Hindlimb muscle (tissue), 1 donor: ENCODE measurements at places on chromosomes 3 and 15. TPM values are rescaled to one million over a fixed set of nuclear protein-coding genes. Genes with fewer than 3 reads are reported as not detected.
A peak's percentile ranks its signal among the peaks of the same experiment; 100 is the strongest.

The PEX11A gene
- polyA plus RNA-seq = 6.2 TPM

GRCh38 chr3:15428539-15428938 lies 1.1 kb downstream of the EAF1 start:
- no peak for DNase-seq

GRCh38 chr15:38128921-38129320 lies 123.7 kb upstream of the SPRED1 start:
- no peak for DNase-seq

The PCYT1A gene
- polyA plus RNA-seq = 43.6 TPM

DNA sequence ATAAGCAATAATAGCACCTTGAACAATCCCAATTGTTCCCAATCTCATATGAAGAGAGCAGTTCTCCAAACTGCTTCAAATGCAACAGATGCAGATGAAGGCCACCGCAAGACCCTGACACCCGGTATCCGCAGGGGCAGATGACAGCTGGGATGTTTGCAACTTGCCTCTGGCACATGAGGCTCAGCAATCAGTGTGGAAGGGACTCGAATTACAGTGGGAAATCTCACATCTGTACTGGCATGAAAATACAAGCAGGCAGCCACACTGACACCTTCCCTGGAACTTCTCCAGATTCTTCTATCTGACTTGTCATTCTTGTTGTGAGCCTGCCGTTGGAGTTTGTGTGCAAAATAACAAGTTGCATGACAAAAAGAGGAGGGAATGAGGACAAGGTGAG lies 68.8 kb downstream of the WDR76 start:
- no peak for DNase-seq

The CCDC39 gene
- polyA plus RNA-seq = 2.7 TPM

DNA sequence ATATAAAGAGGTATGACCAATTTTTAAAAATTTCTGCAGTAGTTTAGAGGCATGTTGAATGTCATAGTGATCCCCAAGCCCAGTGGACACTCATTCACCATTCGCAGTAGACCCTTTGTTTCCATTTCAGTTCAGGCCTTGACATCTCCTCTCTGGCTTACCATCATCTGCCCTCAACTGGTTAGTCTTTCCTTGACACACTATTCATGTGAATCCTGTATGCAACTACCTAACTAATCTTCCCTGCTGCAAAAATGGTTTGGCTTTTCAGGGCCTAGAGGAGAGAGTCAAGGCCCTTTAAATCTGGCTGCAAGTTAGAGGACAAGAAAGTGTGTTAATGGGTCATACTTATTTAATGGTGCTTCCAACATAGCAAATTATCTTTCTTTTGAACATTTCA lies 10.9 kb downstream of the APH1B start:
- DNase-seq = no peak

The HYKK gene
- polyA plus RNA-seq = 2.3 TPM

GRCh38 chr3:25584011-25584789 lies 80.5 kb downstream of the TOP2B start:
- DNase-seq = no peak

DNA sequence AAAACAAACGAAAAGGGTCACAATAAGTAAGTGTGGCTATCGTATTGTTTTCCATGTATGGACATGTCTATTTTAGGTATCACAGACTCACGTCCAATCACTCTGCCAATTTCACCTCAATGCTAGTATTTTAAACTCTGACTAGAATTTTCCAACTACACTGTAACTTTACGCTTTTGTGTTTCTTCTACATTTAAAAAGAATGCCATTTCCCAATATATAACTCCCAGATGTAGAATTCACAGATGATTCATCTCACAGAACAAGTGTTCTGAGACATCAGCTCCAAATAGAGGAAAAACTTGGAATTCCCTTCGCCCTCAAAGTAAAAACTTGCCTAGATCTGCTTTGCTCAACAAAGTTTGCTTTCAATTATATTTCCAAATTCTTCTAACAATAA lies 14.2 kb downstream of the LRIG1 start:
- peak; percentile 78 for DNase-seq

DNA sequence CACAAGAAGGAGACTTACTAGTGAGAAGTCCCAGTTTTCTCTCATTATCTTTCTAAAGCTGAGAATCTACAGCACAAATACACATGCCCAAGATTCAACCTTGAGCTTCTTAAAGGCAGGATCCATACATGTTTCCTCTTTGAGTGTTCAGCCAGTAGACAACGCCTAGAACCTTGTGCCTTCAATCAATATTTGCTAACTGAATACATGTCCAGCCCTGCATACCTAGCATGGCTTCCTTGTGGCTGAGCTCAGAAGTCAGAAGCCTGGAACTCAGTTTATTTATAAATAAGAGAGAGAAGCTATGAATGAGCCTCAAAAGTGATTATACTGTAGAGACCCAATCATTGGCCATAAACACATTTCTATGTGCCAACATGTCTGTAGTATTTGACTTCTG lies 43.5 kb downstream of the ACP3 start:
- DNase-seq = no peak

DNA sequence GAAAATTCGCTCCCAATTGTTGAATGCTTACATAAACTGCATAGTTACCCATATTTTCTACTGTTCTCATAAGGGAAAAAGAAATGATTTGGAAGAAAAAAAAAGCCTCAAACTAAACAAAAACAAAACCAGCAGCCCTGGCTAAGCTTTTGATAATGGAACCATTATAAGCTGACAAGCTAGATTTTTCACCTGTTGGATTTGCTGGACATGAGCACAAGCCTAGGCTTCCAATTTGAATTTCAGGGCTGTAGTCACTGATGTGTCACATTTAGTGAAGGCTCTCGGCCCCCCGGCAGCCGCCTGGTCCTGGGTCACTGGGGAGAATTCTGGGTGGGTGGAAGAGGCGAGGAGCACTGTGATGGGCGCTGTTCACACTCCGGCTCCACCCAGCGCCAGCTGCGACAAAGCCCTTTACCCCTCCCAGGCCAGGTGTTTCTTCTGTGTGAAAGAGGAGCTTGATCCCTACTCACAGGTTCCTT lies 4.6 kb downstream of the FBXL22 start:
- DNase-seq = no peak

- no peak for DNase-seq
Observed at GRCh38 chr15:39429898-39430357, 151.0 kb upstream of the THBS1 start.

GRCh38 chr15:70120958-70121623 lies 23.4 kb upstream of the TLE3 start:
- DNase-seq = no peak

The CSK gene
- polyA plus RNA-seq = 36.3 TPM

The LRRC2 gene
- 5.9 TPM for polyA plus RNA-seq

The DOCK3 gene
- 0.14 TPM for polyA plus RNA-seq

- no peak for DNase-seq
Observed at GRCh38 chr3:12486916-12487315, 2.6 kb downstream of the TSEN2 start.

DNA sequence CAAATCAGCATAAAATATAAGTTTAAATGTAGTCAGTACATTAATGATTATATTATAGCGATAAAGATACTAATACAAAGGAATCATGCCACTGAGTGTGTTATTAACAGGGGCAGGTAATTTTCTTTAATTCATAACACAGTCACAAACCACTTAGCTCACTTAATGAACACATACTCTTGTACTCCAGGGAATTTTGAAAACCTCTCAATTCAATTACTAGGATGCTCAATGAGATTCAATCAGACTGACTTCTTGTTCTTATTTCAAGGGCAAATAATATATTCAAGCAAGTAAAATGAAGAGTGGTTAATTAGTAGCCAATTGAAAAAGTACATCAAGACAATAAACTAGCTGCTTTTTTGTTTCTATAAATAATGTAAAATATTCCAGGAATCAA lies 5.8 kb upstream of the SUCNR1 start:
- DNase-seq = no peak

DNA sequence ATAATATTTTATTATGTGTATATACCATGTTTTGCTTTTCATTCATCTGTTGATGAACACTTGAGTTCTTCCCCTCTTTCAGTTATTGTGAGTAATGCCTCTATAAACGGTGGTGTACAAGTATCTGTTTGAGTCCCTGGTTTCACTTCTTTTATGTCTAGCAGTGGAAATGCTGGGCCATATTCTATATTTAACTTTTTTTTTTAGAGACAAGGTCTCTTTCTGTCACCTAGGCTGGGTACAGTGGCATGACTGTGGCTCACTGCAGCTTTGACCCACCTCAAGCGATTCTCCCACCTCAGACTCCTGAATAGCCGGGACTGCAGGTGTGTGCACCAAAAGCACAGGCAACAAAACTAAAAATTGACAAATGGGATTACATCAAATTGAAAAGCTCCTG lies 19.9 kb downstream of the GOLM2 start:
- no peak for DNase-seq

GRCh38 chr15:38377636-38378035 lies 76.3 kb upstream of the FAM98B start:
- DNase-seq = no peak

DNA sequence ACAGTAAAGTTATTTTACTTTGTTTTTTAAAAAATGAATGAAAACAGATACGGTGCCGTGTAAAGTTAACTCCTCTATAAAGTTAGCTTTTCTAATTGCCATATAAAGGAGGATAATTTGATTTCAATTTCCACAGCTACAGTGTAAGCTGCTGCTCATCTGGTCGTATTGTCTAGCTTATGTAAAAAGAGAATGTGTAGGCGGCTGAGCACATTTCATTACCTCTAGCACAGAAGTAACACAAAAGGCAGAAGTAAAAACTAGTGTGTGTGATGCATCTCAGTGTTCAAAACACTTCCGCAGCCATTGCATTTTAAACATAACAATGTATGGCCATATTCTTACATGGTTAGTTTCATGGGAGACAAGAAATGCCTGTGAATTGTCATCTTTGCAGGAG lies 105.0 kb upstream of the P2RY1 start:
- DNase-seq = no peak

The MUC4 gene
- 0.70 TPM for polyA plus RNA-seq

The HRG gene
- polyA plus RNA-seq = 0.18 TPM

The ITGA11 gene
- polyA plus RNA-seq = 2.3 TPM

The ATP8B4 gene
- 4.3 TPM for polyA plus RNA-seq

The ECE2 gene
- not detected for polyA plus RNA-seq

- no peak for DNase-seq
Observed at GRCh38 chr3:139260793-139261736, 82.8 kb upstream of the MRPS22 start.

The ROBO1 gene
- 33.9 TPM for polyA plus RNA-seq

- no peak for DNase-seq
Observed at GRCh38 chr3:94372026-94372425, 309.2 kb downstream of the NSUN3 start.

The MBD4 gene
- polyA plus RNA-seq = 27.1 TPM
